ENCODE measurements at places on chromosomes 1 and 21. TPM values are rescaled to one million over a fixed set of nuclear protein-coding genes. Genes with fewer than 3 reads are reported as not detected.

DNA sequence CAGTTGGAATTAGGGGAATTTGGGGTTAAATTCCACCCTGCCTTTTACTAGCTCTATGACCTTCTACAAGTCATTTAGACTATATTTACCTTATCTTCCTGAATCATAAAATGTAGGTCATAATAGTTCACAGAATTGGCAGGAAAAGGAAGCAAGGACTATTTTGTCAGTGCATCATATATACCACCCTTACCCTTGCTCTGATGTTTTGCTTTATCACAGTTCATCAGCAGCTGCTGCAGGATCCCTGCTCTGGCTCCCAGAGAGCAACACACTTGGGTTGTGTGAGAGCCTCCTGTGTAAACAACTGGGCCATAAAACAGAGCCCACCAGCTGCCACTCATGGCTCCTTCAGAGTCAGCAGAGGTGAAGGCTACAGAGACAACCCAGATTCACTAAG lies 631.6 kb upstream of the CAMK1G start:
- DNase-seq: no peak

GRCh38 chr1:67355745-67356424 lies 48.2 kb downstream of the IL12RB2 start:
- no peak for DNase-seq

DNA sequence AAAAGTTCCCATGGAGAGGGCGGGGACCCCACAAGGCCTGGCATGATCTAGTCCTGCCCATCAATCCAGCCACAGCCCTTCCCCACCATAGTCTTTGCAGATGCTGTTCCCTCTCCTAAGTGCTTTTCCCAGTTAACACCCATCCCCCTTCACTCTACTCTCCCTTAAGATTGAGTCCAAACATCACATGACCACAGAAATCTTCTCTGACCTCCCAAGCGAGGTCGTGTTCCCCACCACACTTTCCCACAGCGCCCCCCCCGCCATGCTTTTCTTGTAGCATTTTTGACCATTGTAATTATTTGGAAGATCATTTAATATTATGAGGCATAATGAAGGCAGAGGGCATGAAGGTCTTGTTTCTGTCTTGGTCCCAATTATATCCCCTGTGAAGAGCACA lies 4.3 kb upstream of the HSPG2 start:
- no peak for DNase-seq

- DNase-seq: no peak
These were observed 1.8 kb downstream of the CCDC17 start for GRCh38 chr1:45621895-45622523.

GRCh38 chr21:16086121-16086520 lies 356.3 kb downstream of the USP25 start:
- DNase-seq: no peak

IGFN1 gene
- total RNA-seq: 3.6 TPM

GJA9 gene
- not detected for total RNA-seq

RHEX gene
- total RNA-seq: 5.5 TPM

HSPA6 gene
- 8.2 TPM for total RNA-seq

HES3 gene
- not detected for total RNA-seq

NIBAN1 gene
- 28.4 TPM for total RNA-seq
